ENCODE measurements at places on chromosomes 7 and 10. TPM values are rescaled to one million over a fixed set of nuclear protein-coding genes. Genes with fewer than 3 reads are reported as not detected.

PLEKHS1 gene
- total RNA-seq: not detected

YAE1 gene
- total RNA-seq: 23.2 TPM

CYP3A4 gene
- not detected for total RNA-seq

GRCh38 chr7:107847168-107847835 lies 43.7 kb upstream of the DLD start:
- DNase-seq: no peak
